Activated CD4-positive, alpha-beta T cell treated with anti-CD3 and anti-CD28 coated beads, Interleukin-2, amount 50 U/mL, for 1 hour (primary cell): ENCODE measurements at places on chromosomes 6 and 20.

DNA sequence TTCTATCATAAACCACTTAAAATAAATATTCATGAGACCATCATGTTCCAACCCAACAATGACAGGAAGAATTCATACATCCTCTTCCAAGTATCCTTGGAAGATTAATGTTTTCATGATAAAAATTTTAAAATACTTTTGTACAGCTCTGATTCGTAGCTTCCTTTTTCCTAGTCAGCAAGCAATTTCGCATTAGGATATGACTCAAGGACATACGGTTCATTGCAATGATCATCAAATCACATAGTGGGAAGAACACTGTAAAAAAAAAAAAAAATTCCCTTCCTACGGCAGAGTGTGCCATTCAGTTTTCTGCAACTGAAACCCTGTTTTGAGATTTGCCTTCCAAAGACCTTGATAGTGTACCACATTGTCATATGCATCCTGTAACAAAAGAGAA lies 35.3 kb upstream of the GFOD1 start:
- DNase-seq = no peak

DNA sequence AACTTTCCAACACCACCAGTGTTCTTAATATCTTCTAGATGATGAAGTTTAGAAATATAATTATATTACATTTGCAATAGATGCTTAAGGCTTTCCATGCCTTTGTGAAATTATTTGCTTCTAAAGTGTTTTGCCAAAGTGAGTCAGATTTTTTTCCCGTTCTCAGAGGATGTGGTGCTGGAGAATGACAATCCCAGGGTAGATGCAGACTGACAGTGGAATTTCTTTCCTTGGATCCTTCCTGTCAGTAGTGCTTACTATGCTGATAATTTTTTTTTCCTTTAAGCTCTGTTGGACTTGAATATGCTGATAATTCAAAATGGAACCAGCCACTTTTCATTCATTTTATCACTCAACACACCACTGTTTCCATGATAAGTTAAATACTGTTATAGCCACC lies 59.9 kb upstream of the SOX4 start:
- no peak for DNase-seq

GRCh38 chr6:2558861-2559801 lies 191.6 kb downstream of the MYLK4 start:
- no peak for DNase-seq

- no peak for DNase-seq
Measured at GRCh38 chr6:3796719-3797041, 45.2 kb upstream of the PXDC1 start.

- no peak for DNase-seq
Measured at GRCh38 chr20:17315407-17316231, 88.8 kb downstream of the PCSK2 start.

DNA sequence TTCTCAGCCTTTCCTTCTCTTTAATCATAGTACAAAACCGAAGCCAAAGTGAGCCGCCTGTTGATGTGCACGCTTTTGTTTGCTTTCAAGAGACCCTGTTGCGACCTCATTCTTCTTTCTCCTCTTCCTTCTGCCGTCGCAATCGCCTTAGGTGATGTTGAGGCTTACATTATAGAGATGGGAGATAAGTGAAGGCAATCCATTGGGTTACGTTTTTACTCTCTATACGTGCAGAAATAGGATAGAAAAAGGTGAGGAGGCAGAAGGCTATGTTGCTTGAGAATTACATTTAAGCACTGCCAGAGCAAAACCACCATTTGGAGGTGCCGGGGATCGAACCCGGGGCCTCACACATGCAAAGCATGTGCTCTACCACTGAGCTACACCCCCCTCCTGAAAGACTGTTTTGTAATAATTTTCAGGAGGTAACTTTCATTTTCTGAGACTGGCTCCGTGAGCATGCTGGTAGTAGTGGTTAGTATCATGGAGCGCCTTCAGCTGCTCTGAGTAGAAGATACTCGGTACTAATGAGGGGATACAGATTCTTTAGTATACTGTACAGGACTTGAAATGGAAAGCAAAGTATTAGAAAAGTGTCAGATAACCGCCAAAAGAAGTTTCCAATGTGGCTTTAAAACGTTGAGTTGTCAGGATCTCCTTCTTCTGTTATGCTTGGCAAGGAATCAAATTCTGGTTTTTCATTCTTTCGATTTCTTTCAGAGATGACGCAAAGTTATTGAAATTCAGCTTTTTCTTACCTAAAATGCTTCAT lies 165.6 kb downstream of the TRIM27 start:
- no peak for DNase-seq

GRCh38 chr6:14092838-14093789 lies 24.5 kb upstream of the CD83 start:
- no peak for DNase-seq

DNA sequence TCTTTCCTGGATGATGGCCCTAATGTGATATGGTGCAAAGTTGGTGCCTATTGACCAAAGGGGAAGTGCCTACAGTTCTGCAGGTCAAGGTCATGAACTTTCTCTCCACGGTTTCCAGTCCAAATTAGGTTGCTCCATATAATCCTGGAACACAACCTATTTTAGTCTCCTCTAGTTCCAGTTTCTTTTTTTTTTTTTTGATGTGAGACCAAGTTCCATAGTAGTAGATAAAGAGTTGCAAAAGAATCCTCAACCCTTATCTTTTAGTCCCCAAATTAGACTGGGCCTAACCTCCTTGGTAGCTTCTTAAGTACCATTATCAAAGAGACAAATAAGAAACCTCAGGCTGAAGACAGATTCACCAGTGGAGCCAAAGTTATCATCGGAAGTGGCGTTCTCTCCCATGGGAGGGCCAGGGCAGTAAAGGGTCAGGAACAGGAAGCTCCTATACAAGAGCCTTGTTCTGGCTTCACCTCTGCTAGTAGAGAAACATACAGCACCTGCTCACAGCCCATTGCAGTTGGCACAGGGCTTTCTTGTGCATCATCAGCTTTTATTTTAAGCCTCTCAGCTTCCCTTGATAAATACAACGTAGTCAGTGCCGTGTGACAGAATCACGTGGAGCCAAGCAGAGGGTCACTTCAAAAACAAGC lies 132.2 kb upstream of the RREB1 start:
- no peak for DNase-seq

DNA sequence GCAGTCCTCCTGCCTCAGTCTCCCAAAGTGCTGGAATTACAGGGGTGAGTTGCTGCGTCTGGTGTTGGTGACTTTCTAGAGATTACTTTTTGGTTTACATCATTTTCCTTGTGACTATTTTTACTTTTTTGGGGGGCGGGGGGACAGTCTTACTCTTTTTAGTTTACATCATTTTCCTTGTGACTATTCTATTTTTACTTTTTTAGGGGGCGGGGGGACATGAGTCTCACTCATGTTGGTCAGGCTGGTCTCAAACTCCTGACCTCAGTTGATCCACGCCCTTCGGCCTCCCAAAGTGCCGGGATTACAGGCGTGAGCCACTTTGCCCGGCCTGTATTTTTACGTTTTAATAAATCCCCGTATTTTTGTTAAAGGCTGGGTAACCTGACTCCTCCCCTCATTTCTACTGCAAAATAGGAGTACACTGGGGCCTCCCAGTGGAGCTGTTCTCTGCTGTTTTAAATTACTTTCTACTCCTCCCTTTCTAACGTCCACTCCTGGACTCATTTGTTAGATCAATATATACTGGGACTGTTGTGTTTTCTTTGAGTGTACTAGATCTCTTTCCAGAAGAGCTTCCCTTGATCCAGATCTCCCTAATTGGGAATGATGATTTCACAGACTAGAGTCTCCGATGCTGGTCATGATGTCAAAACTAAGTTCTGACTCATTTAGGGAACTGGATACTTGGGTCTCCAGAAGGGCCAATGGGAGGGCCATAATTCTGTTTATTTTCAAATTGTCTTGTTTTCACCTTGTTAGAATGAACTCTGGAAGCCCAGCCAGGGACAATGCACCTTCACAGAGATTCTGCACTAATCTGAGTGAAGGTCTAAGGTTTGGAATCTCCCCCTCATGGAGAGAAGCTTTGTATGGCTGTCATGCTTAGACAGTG lies 9.2 kb downstream of the HSPA1B start:
- DNase-seq = no peak

- no peak for DNase-seq
Measured at GRCh38 chr6:106939848-106940247, 34.7 kb downstream of the CD24 start.

- no peak for DNase-seq
Measured at GRCh38 chr6:149846321-149846720, 17.8 kb downstream of the LRP11 start.

- DNase-seq = no peak
Measured at GRCh38 chr6:7418238-7418905, 28.8 kb downstream of the RIOK1 start.

- no peak for DNase-seq
Measured at GRCh38 chr6:26367114-26367513, 2.1 kb downstream of the BTN3A2 start.
